CD4-positive, alpha-beta T cell treated with Interleukin-10 for 1 hour (primary cell): ENCODE measurements at places on chromosomes 1 and 21.

DNA sequence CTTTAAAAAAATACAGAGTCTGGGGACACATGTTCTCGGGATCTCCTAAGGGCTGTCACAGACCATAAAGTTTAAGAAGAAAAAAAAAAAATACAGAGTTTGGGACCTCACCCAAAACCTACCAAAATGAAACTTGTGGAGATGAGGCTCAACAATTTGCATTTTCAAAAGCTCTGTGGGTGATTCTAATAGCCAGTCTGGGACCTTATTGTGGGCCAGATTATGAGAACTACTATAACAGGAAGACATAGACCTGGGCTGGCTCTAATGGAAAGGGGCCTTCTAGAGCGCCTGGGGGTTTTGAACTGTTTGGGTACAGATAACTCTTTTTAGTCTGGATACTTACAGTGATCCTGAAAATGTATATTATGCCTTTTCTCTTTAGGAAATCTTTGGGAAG lies 69.1 kb downstream of the LAMC1 start:
- DNase-seq = no peak

DNA sequence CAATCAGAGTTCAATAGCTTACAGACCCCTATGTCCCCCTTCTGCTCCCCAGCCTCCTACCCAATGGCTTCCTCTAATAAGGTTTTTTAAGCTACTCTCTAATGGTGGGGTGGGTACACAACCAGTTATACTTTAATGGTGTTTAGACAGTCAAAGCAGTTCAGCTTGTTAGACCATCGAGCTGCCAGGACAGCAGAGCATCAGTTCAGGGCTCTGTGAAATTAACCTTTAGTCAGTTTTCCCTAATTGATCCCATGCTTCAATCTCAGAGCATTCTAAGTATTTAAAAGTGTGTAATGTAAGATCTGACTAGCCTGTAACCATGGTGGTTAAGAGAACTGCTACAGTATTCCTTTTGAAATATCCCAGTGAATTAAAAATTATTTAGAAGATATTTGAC lies 107.2 kb upstream of the ZNF644 start:
- no peak for DNase-seq

DNA sequence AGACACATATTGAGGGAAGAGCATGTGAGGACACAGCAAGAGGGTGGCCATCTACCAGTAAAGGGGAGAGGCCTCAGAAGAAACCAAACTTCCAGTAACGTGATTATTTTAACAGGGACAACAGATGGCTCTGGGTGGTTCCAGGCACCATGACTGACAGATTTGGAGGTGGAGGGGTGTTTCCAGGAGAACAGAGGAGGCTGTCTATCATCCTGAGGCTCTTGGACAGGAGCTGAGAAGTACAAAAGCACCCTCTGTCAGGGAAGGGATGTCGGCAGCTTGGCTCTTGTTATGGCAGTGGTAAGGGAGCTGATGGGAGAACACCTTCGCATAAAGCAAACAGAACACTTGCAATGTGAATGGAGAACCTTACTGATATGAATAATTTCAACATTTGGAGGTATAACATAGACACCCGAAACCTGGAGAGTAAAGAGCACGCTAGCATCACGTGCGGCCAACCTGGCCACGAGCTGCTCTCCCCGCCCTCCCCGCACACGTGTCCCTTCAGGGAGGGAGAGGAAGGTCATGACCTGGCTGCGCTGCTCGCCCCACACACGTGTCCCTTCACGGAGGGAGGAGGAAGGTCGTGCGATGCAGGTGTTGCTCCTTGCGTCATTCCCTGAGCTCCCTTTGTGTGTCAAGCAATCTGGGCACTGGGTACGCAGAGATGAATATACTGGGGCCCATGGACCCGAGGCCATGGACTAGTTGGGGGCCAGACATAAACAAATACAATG lies 37.5 kb upstream of the NLRP3 start:
- no peak for DNase-seq

GRCh38 chr1:83546874-83547273 lies 452.1 kb downstream of the TTLL7 start:
- DNase-seq = no peak

- DNase-seq = no peak
These were observed 29.2 kb upstream of the AGPAT3 start for GRCh38 chr21:43835861-43836260.

DNA sequence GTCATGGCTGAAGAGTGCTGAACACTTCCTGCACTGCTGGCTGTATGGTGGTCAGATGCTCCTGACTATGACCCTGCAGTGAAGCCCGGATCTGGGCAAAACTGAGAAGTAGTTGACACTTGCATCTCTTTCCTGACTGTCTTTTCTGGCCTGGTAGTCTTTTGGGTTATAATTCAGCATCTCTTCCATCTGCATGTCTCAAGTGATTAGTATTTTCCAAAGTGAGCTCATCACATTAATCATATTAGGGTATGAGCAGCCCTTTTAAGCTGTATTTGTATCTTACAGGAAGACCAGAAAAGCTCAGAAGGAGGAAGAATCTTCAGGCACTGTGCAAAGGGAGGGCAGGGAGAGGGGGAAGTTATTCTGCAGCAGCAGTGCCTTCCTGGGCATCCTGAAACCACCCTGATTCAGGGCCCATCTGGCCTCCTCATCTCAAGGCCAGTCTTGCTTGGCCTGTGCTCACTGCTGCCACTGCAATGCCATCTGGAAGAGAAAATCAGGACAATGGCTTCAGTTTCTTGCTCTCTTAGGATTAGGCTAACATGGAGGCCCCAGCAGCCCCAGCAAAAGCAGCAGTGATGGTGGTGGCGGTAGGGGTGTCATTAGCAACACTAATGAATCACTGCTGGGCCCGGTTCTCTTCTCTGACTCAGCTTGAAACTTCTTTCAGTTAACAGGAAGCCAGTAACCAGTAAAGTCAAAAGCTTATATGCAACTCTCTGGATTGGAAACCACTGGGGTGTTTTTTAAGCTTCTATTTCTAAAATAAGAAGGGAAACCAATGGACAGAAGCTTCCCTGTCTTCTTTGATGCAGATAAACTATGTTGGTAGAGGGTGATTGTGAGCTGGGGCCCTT lies 63.3 kb upstream of the WDR26 start:
- DNase-seq = peak; percentile 45

DNA sequence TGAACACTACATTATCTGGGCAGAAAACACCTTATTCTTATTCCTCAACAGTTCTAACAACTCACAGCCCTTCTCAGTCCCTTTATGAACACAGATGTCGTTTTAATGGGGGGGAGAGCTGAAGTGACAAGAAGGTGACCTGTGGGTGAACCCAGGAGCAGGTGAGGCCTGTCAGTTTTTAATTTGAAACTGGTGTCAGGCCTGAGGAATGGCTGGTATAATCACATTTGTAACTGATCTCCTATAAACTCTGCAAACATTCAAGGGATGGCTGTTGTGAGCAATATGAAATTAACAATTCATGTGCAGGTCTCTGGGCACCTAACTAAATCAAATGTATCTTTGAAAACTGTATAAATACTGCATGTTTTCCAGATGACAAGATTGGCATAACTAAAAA lies 362.1 kb upstream of the NR5A2 start:
- DNase-seq = no peak

DNA sequence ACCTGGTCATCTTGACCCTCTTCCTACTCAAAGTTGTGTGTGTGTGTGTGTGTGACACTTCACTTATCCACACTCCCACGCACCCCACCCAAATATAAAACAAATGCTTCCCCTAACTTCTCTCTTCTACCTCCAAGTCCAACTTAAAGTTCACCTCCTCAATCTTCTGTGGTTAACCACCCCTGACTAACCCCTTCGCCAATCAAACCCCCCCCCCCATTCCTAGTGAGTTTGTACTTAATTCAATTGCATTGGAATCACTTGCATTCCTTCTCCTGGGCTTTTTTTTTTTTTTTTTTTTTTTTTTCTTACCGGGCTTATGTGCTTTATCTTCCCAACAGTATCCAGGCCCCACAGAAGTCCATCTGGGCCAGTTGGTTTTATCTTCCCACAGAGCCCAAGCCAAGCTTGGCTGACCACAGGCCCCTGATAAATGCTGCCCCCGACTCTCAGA lies 78.4 kb downstream of the CD58 start:
- no peak for DNase-seq

DNA sequence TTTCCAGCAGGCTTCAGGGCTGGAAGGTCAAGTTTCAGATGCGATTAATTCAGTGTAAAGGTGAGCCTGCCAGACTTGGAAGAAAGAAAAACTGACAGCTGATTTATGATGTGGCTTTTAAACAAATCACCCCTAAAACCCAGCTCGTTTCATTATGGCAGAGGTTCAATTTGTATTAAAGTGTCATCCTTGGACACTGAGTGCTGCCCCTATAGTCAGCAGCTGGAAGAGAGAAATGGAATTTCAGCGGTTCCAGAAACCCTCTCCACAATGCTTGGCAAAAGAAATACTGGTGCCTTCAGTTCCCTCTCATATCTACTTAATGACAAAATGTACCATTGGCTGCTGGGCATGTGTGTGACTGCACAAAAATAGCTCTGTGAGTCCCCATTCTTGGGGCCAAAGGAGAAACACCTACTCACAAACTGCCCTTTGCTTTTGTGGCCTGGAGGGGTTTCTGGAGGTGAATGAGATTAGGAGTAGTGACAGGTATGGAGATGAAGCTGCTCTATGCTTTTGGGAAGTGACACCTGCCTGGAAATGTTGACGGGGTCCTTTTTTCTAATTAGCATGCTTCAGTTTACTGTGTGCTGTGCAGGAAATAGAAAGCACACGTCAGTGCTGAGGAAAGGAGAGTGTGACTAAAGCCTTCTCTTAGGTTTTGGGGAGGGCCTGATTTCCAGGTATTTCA lies 95.1 kb upstream of the TSPAN2 start:
- DNase-seq = no peak

DNA sequence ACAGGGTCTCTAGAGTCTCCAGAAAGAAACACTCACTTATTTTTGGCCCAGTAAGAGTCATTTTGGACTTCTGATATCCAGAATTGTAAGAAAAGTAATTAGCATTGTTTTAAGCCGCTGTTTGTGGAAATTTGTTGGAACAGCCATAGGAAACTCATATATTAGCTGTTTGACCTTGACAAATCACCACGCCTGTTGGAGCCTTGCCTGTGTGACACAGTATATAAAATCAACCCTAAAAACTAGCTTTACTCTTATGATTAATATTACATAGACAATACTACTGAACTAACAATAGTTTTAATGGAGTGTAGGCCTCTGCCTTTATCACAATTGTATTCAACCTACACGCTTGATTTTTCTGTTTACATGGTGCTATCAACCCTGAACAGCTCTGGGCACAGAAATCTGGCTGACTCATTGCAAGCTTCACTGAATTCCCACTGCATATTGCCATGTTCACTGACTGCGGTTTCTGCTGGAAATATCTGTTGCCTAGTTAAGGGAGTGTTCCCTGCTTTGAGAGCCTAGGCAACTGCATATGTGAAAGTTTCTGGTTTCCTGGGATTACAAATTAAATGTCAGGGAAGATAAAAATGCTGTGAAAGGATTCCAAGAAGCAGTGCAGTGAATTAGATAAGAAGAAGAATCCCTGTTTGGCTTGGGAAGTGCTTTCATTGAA lies 419.5 kb upstream of the DEPDC1 start:
- DNase-seq = no peak

DNA sequence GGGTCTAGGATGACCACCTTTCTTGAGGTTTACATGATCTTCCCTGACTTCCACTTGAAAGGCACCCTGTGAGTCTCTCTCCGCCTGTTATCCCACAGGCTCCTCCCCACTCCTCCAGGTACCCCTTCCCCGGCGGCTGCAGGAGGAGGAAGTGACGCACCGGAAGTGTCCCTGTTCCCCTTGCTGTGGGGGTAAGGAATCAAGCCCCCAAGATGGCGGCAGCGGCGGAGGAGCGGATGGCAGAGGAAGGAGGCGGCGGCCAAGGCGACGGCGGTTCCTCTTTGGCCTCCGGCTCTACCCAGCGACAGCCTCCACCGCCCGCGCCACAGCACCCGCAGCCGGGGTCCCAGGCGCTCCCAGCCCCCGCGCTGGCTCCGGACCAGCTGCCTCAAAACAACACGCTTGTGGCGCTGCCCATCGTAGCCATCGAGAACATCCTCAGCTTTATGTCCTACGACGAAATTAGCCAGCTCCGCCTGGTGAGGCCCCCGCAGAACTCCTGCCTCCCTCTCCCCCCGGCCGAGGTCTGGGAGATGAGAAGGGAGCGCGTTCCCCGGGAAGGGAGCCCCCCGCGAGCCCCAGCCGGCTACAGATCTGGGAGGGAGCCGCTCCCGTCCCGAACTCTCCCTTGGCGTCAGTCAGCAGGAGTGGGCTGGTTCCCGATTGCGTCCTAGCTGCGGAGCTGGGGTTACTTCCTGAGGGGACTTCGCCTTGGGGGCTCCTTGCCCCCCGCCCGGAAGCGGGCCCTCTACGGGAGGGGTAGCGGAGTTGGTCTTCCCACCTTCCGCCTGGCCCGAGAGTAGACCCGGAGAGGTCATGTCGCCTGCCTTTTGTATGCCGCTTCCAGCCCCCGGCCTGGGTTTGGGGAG lies at the start of gene FBXO28:
FBXO28 (plus strand) TSS at position 194 of the 869 bp plus-strand sequence; CDS start at position 213, 19 bp downstream.
- peak; percentile 94 for DNase-seq

DNA sequence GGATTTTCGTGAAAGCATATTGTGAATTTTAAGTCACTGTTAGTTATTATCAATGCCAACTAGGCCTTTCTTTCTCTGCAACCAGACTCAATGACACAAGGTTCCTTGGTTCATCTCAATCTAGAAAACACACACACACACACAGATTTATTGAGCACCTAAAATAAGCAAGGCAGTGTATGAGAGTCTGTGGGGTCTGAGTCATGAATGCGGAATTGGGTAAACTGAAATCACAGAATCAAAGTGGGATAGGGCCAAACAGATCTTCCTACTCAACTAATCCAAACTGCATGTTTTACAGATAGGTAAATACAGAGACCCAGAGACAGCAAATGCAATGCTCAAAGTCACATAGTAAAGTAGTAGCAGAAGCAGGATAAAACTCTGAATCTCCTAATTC lies 48.5 kb upstream of the NRDC start:
- no peak for DNase-seq

DNA sequence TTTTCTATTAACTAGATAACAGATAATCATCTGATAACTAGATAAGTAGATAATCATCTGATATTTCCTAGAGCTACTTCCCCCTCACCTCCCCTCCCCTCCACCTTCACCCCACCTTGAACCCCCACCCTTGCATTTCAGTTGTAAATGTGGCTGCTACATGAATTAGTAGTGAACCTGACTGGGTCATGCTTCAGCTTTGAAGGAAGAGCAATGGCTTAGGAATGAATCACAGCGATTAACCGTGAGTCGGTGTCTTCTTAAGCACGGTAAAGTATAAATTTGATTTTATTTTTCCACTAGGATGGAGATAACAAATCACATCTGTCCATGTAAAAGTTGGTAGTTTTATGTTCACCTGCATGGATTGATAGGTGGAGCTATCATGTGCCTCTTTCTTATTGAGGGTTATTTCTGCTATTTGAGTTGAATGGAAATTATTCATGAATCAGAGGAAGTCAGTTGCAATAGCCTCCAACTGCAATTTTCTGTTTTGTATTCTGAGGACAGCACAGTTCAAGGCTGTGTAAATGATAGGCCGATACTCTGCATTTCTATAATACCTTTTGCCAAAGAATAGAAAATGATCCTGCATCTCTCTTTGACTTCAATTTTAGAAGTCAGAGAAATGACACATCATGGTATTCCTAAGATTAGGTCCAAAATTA lies 235.0 kb downstream of the PTGER3 start:
- no peak for DNase-seq
